Activated CD8-positive, alpha-beta memory T cell treated with anti-CD3 and anti-CD28 coated beads for 4 hours (primary cell): ENCODE measurements at places on chromosomes 1 and 21.
A peak's percentile ranks its signal among the peaks of the same experiment; 100 is the strongest.

DNA sequence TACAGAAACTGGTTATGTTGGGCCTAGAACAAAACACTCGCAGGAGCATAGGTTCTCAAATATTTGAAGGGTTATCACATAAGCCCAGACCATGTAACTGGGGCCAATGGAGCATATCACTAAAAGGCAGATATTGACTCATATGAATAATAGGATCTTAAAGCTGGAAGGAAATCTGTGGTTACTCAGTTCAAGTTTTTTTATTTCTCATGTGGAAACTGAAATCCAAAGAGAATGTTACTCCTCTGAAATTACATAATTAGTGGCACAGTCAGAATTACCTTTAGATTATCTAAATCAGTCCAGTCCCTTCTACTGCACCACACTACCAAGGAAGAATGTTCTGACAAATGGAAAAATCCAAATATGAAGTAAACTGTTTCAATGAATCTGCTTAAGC lies 12.0 kb downstream of the SLAMF8 start:
- DNase-seq, result no peak

GRCh38 chr1:45442272-45442671 lies 48.7 kb downstream of the TESK2 start:
- DNase-seq, result no peak

DNA sequence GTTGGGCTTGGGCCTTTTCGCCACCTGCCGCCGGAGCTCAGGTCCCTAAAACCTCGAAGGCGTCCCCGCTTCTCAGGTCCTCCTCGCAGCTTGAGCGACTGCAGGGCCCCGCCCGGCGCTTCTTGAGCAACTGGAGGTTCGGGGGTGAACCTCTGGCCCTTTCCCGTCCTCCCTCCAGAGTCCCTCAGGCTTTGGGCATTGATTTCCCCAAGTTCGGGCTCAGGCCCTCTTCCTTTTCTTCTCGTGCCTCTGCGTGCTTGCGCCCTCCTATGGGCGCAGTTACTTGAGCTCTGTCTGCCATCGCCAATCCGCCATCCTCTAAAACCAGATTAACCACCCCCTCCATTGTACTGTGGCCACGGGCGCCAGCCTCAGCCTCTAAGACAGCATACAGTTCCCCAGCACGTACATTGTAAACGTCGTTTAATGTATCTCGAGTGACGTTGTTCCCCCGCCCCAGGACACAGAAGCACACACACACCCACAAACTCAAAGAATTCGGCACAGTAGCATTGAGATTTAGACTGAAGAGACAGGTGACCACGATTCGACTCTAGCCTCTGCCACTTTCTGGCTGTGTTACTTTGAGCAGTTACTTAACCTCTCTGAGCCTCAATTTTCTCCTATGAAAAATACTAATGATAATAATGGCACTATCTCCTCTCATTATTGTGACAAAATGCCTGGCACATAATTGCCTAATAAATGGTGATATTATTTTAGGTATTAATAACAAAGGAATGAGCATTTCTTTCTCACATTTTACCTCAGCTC lies 22.6 kb downstream of the BTG2 start:
- DNase-seq, result peak; percentile 55

DNA sequence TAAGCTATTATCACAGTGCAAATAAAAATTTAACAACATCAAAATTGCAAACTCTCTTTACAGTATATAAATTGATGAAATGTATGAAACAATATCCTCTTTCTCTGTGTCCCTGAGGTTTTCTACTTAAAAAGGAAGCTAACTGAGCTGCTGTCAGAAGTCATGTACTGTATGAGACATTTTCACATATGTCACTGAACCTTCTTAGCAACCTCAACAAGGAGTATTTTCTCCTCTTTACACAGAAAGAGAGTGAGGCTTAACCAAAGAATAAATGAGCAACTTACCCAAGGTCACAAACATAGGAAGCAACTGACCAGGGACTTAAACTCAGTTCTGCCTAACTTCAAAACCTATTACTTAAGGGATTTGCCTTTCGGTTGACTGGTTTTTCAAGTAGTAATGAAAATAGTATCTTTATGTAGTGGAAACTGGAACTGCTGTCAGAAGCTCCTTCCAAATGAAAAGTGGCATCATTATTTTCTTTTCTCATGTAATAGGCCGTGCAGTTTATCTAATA lies 288.9 kb downstream of the LRRIQ3 start:
- DNase-seq, result no peak

- no peak for DNase-seq
Observed at GRCh38 chr1:193211539-193211938, 25.1 kb upstream of the B3GALT2 start.

DNA sequence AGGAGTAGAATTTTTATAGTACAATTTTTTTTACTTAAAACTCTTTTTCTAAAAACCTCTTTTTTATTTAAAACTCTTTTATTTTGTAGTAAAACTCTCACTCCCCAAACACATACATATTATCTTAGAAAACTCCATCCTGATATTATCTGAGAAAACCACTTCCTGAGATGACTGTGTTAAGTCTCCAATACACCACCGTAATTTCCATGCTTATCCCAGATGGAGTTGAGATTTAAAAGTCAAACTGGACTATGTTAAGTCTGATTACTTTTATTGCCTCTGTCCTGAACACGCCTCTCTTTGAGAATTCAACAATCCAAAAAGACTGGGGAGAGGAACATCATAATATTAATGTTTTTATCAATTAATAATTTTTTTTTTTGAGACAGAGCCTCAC lies 3.7 kb downstream of the SEC16B start:
- DNase-seq, result no peak

DNA sequence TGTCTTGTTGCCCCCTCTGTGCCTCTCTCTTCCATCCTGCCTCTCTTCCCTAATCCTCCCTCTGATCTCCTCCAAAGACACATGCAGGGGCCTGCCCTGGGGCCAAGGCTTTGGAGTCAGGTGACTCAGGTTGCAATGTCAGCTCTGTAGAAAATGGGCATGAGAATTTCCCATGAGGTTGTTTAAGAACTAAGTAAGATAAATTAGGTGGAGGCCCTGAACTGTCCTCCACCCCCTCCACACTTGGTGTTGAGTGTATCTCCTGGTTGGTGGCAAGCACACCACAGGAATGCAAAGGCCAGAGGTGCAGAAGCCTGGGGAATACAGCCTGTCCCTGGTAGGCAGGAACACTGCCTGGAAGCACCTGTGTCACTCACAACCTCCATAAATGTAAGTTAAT lies 63.9 kb upstream of the GRIK3 start:
- DNase-seq, result no peak

DNA sequence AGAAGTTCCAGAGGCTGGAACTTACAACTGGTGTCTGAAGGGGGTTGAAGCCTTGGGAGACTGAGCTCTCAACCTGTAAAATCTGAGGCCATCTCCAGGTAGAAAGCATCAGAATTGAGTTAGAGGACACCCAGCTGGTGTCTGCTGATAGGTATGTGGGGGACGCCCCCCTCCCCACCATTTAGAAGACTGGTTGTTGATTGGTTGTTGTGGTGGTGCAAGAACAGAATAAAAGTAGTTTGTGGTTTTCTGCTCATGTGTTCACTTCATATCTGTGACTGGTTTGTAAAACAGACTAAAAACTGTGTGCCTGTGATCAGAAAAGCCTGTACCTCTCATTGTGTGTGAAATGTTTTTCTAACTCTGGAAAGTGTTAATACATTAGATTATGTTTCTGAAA lies 33.2 kb upstream of the PDE4B start:
- DNase-seq, result no peak

- no peak for DNase-seq
Observed at GRCh38 chr1:177495878-177496277, 325.1 kb downstream of the BRINP2 start.

DNA sequence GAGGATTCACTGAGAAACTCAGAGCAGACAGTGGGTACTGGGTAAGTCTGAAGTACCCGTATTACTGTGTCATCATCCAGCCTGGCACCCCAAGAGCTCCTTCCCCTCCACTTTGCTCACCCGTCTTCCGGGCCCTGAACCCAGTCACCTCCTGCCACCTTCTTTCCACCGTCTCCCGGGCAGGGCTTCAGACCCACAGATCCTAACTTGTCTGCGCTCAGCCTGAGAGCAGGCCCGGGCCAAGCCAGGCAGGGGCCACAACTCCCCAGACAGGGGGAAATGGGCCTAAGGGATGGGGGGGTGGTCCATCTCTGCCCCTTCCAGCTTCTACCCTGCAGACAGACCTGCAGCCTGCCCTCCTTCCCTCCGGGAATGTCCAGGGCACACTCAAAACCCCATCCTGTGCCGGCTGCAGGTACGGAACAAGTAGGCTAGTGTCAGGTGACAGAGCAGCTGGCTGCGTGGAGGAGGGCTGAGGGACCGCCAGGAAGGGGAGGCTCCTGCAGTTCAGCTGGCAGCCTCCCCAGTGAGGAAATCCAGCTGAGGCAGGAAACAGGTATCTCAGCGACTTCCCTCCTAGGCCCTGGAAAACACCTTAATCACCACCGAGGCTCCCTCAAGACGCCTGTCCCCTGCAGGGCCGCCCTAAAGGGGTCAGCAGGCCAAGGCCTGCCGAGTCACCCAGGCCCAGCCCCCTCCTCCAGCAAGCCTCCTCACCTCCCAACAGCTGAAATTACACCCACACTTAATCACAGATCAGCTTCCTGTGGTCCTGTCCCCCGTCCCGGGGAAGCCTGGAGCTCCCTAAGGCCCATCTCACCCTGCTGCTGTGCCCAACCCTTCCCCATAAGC lies 3.5 kb downstream of the HSPG2 start:
- DNase-seq, result no peak

DNA sequence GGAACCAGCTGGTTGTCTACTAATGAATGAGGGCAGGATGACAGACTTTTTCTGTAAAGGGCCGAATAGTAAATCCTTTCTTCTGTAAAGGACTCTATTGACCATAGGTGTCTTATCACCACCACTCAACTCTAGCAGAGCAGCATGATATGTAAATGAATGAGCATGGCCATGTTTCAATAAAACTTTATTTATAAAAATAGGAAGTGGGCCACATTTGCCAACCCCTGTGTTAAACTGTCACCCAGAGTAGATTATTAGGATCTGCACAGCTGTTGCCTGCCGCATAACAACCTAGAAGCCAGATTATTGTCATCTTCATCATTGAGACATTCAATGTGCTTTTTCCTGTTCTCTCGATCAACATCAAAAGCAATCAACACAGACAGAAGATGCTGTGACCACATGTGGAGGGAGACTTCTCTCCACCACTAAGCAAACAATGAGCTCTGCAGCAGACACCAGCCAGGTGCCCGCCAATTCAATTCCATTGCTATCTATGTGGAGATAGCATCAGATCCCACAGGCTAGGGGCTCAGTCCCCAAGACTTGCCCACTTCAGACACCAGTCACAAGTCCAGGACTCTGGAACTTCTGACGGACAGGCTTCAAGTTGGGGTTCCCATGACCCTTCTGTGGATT lies 6.8 kb upstream of the EFHD2 start:
- no peak for DNase-seq

GRCh38 chr1:161970633-161971032 lies 53.0 kb downstream of the OLFML2B start:
- DNase-seq, result no peak

DNA sequence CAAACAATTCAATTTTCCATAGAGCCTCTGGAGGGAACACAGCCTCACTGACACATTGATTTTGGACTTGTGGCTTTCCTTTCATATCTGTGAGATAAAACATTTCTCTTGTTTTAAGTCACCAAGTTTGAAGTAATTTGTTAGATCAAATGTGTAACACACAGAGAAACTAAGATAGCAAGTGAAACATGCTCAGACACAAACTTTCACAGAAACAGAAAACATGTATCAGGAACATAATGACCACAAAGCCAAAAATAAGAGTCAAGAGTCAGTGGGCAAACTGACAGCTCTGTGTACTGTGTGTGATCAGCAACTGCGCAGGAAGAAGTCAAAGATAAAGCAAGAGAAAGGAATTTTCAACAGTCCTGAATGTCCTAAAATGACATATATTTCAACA lies 1237.5 kb downstream of the AMY1C start:
- no peak for DNase-seq

- DNase-seq, result no peak
Observed at GRCh38 chr1:206651958-206652890, 16.9 kb downstream of the DYRK3 start.

DNA sequence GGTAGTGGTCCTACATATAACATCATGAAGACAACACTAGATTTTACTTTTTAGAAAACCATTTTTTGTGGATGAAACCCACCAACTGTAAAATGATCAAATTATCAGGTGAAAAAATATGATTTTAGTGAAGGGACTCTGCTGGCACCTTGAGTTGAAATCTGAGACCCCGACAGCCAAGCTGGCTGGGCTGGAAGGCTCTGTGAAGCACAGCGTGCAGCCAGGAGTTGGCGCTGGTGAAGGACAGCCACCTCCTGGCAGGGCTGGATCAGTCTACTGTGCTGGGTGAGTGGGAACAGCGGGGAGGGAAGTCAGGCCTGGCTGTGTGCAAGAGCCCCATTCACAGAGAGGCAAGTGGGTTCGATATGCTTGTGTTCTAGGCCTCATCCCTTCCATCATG lies 47.9 kb downstream of the DDAH1 start:
- DNase-seq, result no peak

GRCh38 chr1:30273456-30273855 lies 449.9 kb downstream of the MATN1 start:
- DNase-seq, result no peak

- DNase-seq, result no peak
Observed at GRCh38 chr1:117970252-117970651, 40.7 kb downstream of the WDR3 start.

- no peak for DNase-seq
Observed at GRCh38 chr1:213227458-213227857, 176.4 kb downstream of the RPS6KC1 start.

GRCh38 chr1:53594391-53595180 lies 135.4 kb downstream of the DMRTB1 start:
- no peak for DNase-seq

- no peak for DNase-seq
Observed at GRCh38 chr1:175713381-175713780, 30.0 kb downstream of the TNR start.

DNA sequence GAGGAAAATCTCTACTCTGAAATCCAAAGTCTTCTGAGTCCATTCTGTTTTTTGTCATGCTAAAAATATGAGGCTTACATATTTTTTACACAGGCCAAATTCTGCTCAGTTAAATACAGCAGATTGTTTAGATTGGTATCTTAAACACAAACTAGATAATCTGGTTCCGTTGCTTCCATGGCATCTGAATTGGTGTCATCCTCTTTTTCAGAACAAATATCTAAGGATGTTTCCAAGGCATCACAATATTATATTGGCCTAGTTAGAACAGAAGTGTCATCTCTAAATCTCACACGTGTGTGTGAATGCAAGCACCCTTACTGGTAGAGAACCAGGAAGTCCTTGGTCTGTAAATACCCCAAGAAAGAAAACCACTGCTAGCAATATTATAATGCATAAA lies 151.2 kb downstream of the NRIP1 start:
- DNase-seq, result no peak

- no peak for DNase-seq
Observed at GRCh38 chr1:231121533-231121932, 40.3 kb upstream of the TRIM67 start.

DNA sequence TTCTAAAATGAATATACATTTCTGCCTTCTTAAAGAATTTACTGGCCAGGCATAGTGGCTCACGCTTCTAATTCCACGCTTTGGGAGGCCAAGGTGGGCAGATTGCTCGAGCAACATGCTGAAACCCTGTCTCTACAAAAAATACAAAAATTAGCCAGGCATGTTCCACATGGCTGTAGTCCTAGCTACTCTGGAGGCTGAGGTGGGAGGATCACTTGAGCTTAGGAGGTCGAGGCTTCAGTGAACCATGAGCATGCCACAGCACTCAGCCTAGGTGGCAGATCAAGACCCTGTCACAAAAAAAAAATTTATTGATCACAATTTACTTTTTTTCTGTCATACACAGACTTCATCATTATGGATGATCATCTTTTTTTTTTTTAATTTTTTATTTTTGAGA lies 11.5 kb downstream of the CDC14A start:
- DNase-seq, result no peak
